ENCODE measurements at places on chromosomes 1 and 21.

- DNase-seq: no peak
Measured at GRCh38 chr1:100266741-100267140, 725 bp downstream of the RTCA start.

GRCh38 chr1:55612988-55613387 is 397.8 kb upstream of the USP24 start:
- no peak for DNase-seq

GRCh38 chr1:38580594-38580993 is 279.0 kb downstream of the RRAGC start:
- DNase-seq: no peak

GRCh38 chr1:116769104-116769452 is 14.8 kb downstream of the CD2 start:
- no peak for DNase-seq

GRCh38 chr1:158972841-158973240 is 36.9 kb upstream of the IFI16 start:
- no peak for DNase-seq

DNA sequence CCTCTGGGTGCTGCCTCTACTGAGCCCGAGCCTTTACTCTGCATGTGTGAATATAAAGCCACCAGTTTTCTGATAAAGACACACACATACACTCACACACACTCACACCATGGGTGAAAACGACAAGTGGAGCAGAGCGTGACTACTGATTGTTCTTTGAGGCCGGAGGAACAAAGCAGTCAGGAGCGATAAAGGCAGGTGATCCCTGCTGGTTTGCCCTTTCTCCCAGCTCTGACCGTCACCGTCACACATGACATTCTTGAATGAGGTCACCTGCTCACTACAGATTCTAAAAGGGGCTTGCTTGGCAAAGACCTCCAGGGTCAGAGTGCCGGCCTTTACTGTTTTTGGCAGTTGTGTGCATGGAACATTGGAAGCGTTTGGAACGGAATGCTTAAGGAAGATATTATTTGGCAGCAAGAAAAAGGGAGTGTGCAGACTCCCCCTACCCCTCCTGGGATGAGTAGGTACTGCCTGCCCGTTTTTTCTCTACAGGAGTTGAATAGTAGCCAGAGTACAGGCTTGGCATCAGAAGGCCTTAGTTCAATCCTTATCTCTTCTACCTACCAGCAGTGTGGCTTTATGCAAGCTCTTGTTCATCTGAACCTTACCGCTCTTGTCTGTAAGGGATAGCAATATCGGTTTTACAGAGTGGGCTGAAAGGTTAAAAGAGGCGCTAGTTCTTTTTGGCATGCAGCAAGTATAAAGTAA is 79.7 kb downstream of the PBX1 start:
- DNase-seq: no peak

DNA sequence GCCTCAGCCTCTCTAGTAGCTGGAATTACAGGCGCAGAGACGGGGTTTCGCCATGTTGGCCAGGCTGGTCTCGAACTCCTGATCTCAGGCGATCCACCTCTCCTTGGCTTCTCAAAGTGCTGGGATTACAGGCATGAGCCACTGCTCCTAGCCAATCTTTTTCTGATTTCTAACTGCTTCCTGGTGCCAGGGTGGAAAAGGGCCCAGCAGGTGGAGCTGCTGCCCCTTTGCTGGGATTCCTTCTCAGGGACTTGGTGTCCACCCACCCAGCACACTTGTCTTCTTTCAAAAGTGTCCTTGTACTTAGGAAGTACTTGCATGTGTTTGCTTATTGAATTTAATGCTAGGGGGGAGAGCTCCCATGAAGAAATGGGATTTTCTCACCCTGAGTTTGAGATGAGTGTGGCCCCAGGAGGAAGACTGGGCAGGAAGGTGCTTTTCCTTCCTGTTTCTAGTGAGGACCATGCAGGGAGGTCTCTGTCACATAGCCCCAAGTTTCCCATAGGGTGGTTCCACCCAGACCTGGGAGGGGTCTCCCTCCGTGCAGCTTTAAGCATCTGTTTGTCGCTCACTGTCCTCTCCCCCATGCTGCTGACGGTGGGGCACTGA is 14.2 kb downstream of the UTP11 start:
- peak; percentile 50 for DNase-seq

GRCh38 chr1:217274416-217274815 is 356.5 kb downstream of the GPATCH2 start:
- no peak for DNase-seq

GRCh38 chr1:234643111-234643849 is 33.3 kb upstream of the IRF2BP2 start:
- no peak for DNase-seq

DNA sequence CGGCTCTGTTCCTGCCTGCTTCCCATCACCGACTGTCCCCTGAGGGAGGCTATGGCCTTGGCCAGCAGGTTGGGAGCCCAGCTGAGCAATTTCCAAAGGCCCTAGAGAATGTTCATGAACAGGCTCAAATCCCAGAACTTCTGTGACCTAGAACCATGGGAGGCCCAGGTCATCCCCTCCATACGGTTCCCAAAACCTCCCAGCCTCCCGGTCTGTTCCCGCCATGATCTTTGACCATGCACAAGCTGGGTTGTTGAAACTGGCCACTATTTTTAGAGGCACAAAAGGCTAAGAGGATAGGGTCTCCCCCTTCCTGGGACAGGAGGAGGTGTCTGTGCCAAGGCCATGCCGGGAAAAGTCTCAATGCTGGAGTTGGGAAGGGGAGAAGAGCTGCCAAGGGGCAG is 27.5 kb downstream of the EPHA2 start:
- no peak for DNase-seq

GRCh38 chr1:153728305-153729066 is 636 bp downstream of the INTS3 start:
- DNase-seq: peak; percentile 10

GRCh38 chr1:85128316-85128715 is 72.5 kb downstream of the SYDE2 start:
- DNase-seq: no peak

DNA sequence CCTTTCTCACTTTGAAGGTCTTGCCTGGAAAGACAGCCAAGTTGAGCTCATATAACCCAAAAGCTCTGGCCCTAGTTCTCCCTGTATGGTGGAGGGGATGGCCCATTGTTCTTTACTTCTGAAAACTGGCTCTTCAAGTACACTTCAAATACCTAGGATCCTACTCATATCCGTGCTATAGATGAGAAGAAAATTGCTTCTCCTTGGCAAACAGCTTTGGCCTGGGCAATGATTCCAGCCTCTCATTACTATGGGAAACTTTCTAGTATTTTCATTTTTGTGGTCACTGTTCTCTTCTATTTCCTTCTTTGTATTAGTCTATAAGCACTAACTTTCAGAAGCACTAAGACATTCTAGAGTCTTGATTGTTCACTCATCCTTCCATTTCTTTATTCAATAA is 53.7 kb downstream of the ZNF697 start:
- DNase-seq: no peak

DNA sequence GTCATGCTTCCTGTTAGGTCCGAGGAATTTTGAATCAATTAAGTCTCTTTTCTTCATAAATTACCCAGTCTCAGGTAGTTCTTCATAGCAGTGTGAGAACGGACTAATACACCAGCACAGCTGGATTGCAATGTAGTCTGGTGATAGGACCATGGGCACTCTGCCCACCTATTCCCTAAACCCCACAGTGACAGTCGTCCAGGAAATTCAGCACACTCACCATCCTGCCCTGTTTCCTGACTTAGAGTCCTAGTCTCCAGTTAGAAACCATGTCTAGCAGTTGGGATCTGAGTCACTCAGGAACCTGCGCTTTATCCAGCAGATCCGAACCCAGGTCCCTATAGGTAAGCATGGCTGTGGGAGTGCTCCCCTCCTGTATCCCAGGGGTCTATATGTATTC is 149.3 kb upstream of the TNR start:
- DNase-seq: no peak

DNA sequence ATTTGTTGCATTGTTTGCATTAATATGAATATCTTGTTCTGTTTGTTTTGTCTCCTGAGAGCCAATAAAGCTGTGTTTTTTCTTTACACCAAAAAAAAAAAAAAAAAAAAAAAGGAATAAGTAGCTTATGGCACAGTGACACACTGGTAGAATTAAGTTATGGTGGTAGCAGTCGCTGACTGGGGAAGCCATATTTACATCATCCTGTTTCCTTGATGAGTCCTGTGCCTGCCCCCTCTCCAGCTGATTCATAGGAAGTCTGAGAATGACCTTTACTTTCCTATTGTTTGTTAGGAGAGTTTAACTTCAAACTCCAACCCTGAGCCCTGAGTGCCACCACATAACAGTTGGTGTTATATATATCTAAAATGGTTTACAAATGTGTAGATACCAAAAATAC is 62.2 kb downstream of the OBSCN start:
- no peak for DNase-seq

- DNase-seq: no peak
Measured at GRCh38 chr1:118985640-118986554, 2.2 kb downstream of the TBX15 start.

DNA sequence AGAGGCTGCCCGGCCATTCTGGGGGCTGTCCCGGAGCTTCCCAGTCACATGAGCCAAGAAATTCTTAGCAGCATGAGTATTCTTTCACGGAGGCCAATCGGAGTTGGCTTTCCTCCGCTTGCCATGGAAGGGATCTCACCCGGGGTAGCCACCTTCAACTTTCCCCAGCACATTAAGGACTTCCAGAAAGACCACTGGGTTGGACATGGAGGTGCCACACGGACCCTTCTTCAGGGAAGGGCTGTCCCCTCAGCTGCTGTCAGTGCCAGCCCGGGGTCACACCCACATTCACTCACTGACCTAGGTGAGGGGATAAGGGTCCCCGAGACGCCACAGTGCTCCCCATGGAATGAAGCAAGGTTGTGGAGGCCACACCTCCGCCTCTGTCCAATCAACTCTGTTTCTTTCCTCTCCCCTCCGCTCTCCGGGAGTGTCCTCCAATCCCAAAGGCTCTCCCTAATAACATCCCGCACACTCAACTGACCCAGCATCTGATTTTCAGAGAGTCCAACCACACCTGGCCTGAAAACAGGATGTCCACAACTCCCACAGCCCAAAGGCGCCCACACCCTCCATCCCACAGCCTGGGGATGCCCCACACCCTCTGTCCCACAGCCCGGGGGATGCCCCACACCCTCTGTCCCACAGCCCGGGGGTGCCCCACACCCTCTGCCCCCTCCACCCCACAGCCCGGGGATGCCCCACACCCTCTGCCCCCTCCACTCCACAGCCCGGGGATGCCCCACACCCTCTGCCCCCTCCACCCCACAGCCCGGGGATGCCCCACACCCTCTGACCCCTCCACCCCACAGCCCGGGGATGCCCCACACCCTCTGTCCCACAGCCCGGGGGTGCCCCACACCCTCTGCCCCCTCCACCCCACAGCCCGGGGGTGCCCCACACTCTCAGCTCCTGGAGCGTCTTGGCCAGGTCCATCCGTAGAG is 19.4 kb downstream of the RSPH1 start:
- no peak for DNase-seq

DNA sequence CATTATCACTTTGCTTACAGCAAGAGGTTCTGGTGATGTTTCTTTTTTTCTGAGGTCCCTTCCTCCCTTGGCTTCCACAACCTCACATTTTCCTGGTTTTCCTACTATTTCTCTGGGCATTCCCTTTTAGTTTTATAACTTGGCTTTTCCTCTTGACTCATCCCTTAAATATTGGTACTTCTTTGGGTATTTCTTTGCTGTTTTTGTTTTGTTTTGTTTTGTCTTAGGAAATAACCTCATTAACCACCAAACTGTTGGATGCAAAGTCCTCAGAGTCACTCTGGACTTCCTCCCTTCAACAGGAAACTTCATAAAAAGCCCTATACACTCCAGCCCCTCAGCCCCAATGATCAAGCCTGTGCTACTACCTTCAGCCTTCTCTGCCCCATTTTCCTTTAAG is 211.1 kb downstream of the DUSP10 start:
- DNase-seq: no peak

- no peak for DNase-seq
Measured at GRCh38 chr21:28144653-28145052, 848.0 kb downstream of the LTN1 start.

DNA sequence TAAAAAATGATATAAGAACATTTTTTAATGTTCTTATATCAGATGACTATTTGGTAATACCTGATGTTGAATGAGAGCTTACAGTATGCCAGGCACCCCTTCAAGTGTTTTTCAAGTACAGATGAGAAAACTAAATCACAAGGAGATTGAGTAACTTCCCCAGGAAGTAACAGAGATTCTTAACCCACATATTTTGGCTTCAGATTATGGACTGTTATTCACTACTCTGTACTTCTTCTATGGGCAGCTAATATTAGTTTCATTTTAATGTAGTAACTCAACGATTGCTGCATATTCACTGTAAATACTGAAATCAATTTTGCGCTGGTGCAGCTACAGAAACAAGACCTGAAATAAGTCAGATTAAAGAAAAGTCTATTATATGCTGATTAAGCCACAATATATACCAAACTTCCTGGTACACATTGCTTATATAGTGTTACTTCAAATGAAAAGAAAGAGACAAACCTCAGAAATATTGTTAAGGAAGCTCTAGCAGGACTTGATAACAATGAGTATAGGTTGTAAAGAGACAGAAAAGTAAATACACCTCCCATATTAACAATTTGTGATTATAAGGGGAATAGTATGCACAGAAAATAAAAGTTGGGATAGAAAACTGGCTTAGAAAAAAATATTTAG is 19.7 kb downstream of the DPYD start:
- no peak for DNase-seq

GRCh38 chr1:193221651-193222050 is 35.2 kb upstream of the B3GALT2 start:
- DNase-seq: no peak

- DNase-seq: no peak
Measured at GRCh38 chr1:14260480-14260879, 338.0 kb upstream of the KAZN start.

- DNase-seq: no peak
Measured at GRCh38 chr1:174428739-174429138, 19.0 kb upstream of the GPR52 start.
